ENCODE measurements at places on chromosomes 5 and 9. TPM values are rescaled to one million over a fixed set of nuclear protein-coding genes. Genes with fewer than 3 reads are reported as not detected.

- DNase-seq: no peak
- no peak overlapping the region for H3K27ac ChIP-seq
- no peaks in the 10 kb centered on the region for H3K27me3 ChIP-seq
These were observed 2.2 kb upstream of the DTWD2 start for GRCh38 chr5:118990582-118990981.

GRCh38 chr9:120336021-120336752 is 243.8 kb downstream of the CDK5RAP2 start:
- H3K4me1 ChIP-seq: no peaks in the 10 kb centered on the region
- DNase-seq: no peak
- H3K36me3 ChIP-seq: no peaks in the 10 kb centered on the region
- H3K4me3 ChIP-seq: no peak overlapping the region
- H3K27ac ChIP-seq: no peak overlapping the region
- no peaks in the 10 kb centered on the region for H3K27me3 ChIP-seq

DNA sequence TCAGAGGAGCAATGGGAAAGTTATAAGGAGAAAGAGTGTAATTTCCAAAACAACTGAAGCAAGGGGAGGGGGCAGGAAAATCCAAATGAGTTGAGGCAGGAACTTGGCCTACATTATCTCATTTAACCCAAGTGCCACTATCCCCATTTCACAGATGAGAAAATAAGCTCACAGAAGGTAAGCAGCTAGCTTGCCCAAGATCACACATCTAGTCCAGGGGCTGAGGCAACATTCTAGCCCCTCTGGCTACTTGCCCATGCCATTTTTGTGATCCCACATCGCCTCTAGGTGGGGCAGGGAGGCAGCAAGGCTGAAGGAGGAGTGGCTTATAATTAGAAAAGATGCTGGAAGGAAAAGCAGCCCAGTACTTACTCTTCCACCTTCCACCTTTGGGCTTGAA is 2.6 kb upstream of the PSIP1 start:
- no peak for DNase-seq
- H3K27me3 ChIP-seq: no peaks in the 10 kb centered on the region
- no peaks in the 10 kb centered on the region for H3K36me3 ChIP-seq
- H3K27ac ChIP-seq: no peak overlapping the region
- H3K4me3 ChIP-seq: no peak overlapping the region

GRCh38 chr9:24817756-24818155 is 272.1 kb upstream of the IZUMO3 start:
- H3K27ac ChIP-seq: no peak overlapping the region
- H3K27me3 ChIP-seq: no peaks in the 10 kb centered on the region
- no peaks in the 10 kb centered on the region for H3K4me1 ChIP-seq
- no peaks in the 10 kb centered on the region for H3K36me3 ChIP-seq
- H3K4me3 ChIP-seq: no peak overlapping the region
- no peak for DNase-seq

DNA sequence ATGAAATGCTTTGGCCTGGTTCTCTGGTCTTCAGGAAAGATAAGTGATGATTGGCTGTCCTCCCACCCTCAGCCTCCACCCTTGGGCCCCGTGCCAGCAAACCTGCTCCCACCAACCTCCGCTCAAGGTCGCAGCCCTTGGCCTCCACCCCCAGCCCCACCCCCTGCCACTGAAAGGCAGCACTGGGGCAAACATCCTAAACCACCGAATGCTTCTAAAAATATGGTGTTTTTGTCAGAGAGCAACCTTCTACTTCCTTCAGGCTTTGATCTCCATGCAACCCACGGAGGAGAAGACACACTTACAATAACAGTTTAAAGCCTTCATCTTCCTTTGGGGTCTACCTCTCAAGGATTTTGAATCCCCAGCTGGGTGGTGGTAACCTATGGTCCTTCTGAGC is 24.0 kb upstream of the TCF7 start:
- no peaks in the 10 kb centered on the region for H3K27me3 ChIP-seq
- H3K4me1 ChIP-seq: no peaks in the 10 kb centered on the region
- H3K36me3 ChIP-seq: no peaks in the 10 kb centered on the region
- no peak overlapping the region for H3K27ac ChIP-seq
- H3K4me3 ChIP-seq: no peak overlapping the region
- no peak for DNase-seq

PRUNE2 gene
- 304 TPM for total RNA-seq

RHOBTB3 gene
- 53.2 TPM for total RNA-seq

- H3K4me1 ChIP-seq: no peaks in the 10 kb centered on the region
- no peaks in the 10 kb centered on the region for H3K27me3 ChIP-seq
These were observed at the start of gene DBN1 for GRCh38 chr5:177473443-177474001. DBN1 (minus strand) TSS chr5:177473634; CDS start chr5:177473521, 113 bp downstream.

- peaks cover 4% of the 10 kb centered on the region for H3K4me1 ChIP-seq
- H3K27me3 ChIP-seq: no peaks in the 10 kb centered on the region
- no peaks in the 10 kb centered on the region for H3K36me3 ChIP-seq
- H3K4me3 ChIP-seq: no peak overlapping the region
- H3K27ac ChIP-seq: no peak overlapping the region
- no peak for DNase-seq
These were observed 13.5 kb downstream of the AFAP1L1 start for GRCh38 chr5:149285153-149285552.

- no peaks in the 10 kb centered on the region for H3K27me3 ChIP-seq
- no peak overlapping the region for H3K4me3 ChIP-seq
- no peaks in the 10 kb centered on the region for H3K36me3 ChIP-seq
- no peaks in the 10 kb centered on the region for H3K4me1 ChIP-seq
These were observed 15.0 kb downstream of the OR1N2 start for GRCh38 chr9:122567901-122568300.

All from aorta (tissue), 5 donors.